ENCODE measurements at places on chromosomes 11 and 22.

DNA sequence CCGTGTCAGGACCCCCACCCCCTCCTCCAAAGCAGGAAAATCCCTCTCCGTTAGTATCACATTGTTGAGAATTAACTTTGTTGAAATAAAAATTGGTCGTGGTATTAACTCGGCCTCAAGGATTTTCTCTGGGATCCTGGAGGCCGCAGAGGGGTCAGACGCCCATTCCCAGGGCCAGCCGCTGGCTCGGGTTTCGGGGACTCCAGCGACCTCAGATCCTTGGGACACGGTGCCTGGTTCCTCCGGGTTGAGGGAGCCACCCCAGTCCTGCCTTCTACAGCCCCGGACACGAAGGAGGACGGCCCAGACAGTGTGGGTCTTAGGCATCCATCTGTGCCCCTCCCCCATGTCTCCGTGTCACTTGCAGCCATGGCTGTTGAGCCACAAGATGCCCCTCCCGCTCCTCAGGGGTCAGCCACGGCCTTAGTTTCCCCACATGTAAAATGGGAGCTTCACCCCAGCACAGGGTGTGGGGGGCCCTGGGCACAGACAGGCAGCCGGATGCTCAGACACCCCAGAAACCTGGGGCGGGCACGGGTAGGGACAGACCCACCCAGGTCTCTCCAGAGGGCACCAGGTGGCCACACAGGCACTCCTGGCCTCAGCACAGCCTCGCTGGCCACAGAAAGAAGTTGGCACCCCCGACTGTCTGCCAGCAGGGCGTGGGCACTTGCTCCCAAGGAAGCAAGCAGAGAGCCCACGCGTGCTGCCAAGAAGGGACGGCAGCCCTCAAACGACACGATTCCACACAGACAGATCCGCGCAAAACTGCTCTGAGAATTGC, 15.5 kb downstream of the GP1BB start:
- DNase-seq: no peak

DNA sequence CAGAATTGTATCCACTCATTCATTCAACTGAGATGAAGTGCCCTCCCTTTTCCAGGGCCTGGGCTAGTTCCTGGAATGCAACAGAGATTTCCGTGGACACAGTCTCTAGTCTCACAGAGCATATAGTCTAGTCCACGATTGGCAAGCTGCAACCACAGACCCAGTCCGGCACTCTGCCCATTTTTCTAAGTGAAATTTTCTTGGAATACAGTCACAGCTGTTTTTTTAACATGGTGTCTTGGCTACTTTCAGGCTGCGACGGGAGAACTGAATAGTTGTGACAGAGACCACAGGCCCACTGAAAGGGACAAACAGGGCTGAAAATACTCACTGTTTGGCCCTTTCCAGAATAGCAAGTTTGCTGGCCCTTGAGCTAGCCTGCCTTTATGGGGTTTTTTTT, 29.2 kb downstream of the ALG12 start:
- no peak for DNase-seq

GRCh38 chr22:46994265-46994664, 231.8 kb downstream of the TBC1D22A start:
- no peak for DNase-seq

GRCh38 chr22:32775957-32776356, 25.5 kb upstream of the TIMP3 start:
- no peak for DNase-seq

DNA sequence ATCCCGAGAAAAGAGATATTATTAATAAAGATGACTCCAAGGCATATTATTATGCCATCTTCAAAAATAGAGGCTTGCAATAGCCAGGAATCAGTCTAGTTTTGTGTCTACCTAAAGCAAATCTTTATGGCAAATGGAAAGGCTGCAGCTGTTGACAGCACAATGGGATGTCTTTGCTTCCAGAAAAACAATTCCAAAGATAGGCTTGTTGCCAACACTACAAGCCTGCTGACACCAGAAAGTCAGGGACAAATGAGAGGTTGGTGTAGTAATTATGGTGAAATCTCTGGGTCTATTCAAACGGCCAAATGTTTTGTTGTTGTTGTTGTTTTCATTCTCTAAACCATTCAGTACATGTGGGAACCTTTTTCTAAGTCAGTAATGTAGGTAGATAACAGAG, 101.8 kb downstream of the LUZP2 start:
- no peak for DNase-seq

- DNase-seq: no peak
These were observed 42.5 kb downstream of the RTN4R start for GRCh38 chr22:20225693-20225966.

DNA sequence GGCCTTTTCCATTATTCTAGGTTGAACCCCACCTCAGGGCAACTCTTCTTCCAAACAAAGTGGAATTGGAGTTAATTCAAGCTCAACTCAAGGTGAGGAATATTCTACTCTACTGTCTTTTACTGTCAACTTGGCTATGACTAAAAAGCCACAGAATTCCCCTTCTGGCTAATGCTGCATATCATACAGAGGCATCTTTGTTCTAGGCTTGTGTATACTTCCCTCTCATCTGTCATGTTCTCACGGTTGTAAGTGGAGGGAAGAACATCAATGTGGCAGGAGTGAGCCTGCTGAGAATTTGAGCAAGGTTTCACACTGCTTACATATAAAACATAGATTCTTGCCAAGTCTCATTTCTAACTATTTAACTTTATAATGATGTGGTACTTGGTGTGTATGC, 921.4 kb upstream of the CNTN5 start:
- no peak for DNase-seq

GRCh38 chr22:25110846-25111578, 88.6 kb upstream of the CRYBB3 start:
- DNase-seq: peak; percentile 72

DNA sequence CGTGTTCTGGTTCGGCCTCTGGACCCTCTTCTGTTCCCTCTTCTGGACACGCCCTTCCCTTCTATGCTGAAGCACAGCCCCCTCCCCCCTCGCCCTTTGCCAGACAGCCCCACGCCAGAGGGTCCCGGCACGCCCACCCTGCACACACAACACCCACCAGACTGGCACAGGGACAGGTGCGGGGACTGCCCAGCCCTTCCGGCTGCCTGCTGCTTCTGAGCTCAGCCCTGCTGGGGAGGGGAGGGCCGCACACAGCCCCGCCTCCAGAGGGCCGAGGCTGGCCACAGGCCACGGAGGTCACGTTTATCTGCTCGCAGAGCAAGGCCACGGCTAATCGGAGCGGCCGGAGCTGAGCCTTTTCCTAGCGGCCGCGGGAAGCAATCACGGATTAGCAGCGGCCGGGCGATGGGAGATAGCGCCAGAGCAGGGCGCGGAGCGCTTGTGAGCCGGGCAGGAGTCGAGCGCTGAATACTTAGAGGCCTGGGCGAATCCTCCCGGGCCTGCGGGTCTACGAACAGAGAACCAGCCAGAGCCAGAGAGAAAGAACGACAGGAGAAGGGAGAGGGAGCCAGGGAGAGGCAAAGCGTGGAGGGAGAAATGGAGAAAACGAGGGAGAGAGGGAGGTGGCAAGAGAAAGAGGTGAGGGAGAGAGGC, 21.5 kb downstream of the OTUB1 start:
- DNase-seq: peak; percentile 73

DNA sequence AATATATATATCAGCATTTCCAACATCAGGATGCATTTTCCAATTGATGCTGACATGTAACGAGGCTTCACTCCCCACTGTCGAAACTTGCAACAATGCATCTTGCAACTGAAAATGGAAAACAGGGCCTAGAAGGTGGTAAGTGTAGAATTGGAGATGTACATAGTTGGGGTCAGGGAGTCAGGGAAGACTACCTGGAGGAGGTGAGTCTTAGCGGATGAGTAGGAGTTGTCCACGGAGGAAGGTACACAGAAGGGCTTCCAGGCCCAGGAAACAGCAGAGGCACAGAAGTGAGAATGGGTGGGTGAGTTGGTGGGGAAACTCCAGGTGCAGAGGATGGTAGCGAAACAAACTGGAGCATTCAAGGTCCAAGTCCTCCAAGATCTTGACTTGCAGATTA, 2.0 kb upstream of the GRK2 start:
- DNase-seq: no peak

GRCh38 chr11:12122083-12122482, 11.7 kb downstream of the MICAL2 start:
- DNase-seq: peak; percentile 21

DNA sequence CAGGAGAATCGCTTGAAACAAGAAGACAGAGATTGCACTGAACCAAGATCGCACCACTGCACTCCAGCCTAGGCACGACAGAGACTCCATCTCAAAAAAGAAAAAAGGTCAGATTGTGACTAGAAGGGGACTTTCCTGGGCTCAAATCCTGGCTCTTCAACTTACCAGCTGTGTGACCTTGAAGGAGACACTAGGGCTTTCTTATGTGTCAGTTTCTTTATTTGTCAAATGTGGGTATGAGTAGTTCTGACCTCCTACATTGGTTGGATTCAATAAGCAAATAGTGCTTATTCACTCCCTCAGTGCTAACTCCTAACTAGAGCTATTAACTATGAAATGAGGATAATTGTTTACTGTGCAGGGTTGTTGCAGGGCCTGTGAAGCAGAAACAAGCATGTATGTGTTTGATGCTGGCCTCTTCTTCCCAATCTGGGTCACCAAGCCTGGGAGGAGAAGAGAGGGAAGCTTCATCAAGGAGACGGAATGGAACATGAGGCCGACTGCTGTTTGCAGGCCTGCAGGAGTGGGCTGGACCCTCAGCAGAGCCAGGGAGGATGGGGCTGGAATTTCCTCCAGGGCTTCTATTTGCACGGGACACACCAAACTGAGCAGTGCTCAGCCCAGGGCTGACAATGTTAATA, 22.5 kb downstream of the RHOD start:
- no peak for DNase-seq

GRCh38 chr22:22003233-22003632, 20.6 kb upstream of the TOP3B start:
- DNase-seq: no peak

DNA sequence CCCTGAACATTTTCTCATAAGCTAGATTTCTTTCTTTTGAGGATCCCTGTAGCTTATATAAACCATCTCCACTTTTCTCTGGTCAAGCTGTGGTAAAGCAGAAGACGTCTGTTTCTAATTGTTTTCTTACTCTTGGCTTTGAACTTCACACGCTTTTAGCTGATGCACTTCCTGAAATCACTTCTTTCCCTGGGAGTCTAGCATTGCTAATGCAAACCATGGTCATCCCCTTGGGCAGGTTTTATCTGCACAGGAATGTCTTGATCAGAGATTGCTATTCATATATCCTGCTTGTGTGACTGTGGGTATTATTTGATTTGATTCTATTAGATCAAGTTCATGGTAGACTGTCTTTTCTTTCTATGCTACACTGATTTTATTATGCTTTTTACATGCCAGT, 199.2 kb upstream of the POU2AF2 start:
- DNase-seq: no peak

- no peak for DNase-seq
These were observed 2.1 kb downstream of the TOLLIP start for GRCh38 chr11:1307163-1307870.

DNA sequence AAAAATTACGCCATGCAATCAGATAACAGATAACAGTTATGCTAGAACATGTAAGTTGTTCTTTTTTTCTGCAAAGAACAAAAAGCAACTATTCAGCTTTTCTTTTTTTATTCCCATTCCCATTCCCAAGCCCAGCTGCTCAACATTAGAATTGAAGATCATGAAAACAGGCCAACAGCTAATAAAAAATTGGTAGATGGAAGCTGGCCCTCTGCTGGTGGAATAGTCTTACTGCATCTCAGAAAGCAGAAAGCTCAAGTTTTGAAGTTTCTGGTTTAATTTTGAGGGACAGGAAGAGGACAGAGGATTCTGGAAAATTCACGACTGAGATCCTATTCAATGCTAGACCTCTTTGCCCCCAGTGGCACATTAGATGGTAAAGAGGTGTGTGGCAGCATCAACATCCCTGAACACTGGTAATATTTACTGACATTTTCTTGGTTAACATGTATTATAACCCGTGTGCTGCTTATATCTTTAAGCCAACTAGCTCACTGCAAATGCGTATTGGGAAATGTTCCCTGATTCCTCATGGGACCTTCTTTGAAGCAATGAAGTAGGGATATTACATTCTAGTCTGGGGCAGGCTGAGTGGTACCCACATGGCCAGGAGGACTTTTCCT, 591.2 kb downstream of the OPCML start:
- peak; percentile 37 for DNase-seq

- DNase-seq: no peak
These were observed 11.3 kb downstream of the P2RY2 start for GRCh38 chr11:73229321-73229895.

GRCh38 chr11:13110145-13110544, 101.0 kb downstream of the RASSF10 start:
- no peak for DNase-seq

DNA sequence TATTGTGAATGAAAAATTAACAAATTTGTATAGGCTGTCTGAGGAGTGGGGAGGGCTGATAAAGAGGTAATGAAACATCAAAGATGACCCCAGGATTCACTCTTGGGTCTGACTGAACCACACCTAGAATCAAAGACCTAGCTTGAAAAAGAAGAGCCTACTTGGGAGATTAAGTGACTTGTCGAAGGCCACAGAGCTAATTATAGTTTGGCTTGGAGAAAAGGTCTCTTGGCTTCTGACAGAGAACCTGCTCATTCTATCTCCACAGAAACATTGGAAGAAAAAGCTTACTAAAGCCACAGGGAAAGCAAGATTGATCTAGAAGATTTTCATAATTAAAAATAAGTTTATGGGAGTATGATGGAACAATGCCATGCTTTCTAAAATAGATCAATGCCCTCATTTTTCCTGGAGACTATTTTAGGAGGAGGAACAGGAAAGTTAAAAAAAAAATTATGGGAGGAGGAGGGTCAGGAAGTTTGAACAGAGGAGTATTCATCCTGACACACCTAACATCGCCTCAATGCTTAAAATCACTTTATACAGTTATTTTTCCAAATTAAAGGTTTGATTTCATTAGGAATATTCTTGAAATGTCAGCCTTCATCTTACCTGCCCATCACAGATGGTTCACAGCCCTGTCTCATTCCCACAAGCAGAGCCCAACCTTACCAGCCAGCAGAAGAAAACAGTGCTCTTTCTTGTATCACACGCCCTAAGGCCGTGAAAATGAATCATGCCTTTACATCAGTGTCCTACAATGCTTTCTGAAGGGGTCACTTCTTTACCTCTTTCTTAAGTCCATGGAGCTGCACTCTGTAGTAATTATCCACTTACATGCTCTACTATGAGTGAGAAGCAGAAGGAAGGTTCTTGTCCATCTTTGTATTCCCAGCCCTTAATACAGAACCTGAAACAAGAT, 231.1 kb upstream of the MPPED2 start:
- no peak for DNase-seq

DNA sequence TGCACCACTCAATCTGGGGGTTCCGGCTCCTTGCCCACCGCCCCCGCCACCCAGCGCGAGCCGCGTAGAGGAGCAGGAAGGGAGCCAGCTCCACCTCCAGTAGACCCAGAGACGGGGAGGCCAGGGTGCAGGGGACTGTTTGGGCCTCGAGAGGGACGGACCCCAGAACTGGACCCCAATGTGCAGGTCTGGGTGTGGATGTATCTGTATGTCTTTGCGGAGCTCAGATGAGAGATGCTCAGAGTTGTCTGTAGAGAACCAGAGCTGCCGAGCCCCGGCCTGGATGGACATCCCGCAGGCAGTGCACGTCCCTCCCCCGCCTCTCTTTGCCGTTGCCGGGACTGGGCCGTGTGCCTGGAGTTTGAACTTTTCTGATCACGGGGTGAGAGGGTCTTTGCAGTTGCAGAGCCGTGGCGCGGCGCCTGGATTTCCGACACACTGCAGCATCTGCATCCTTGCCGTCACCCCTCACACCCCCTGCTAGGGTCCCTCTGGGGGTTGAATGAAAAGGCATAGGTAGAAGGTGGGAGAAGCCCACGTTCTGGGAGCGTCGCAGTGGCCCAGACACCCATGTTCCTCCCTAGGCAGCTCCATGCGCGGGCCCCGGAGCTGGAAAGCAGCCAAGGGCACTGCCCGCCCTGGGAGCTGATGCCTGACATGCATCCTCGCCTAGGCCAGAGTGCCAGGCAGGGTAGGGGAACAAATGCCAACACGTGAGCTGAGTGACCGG, 105.2 kb downstream of the KCNQ1 start:
- DNase-seq: no peak
